ENCODE measurements at places on chromosomes 3 and 15.
A peak's percentile ranks its signal among the peaks of the same experiment; 100 is the strongest.

- no peak for DNase-seq
Observed at GRCh38 chr3:60337421-60337820, 913.8 kb downstream of the FHIT start.

DNA sequence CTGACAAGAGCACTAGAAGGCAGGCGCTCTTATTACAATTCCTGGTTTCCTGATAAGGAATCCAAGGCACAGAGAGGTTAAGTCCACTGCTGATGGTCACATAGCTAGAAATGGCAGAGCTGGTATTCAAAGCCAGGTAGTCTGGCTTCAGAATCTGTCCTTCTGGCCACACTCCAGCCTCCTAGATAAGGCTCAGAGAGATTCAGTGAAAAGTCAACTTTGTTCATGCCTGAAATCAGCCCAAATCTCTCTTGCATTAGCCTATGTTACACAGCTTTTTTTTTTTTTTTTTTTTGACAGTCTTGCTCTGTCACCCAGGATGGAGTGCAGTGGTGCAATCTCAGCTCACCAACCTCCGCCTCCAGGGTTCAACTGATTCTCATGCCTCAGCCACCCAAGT lies 21.1 kb upstream of the CMTM8 start:
- DNase-seq: no peak

GRCh38 chr3:50620420-50620819 lies 3.5 kb downstream of the MAPKAPK3 start:
- DNase-seq: no peak

DNA sequence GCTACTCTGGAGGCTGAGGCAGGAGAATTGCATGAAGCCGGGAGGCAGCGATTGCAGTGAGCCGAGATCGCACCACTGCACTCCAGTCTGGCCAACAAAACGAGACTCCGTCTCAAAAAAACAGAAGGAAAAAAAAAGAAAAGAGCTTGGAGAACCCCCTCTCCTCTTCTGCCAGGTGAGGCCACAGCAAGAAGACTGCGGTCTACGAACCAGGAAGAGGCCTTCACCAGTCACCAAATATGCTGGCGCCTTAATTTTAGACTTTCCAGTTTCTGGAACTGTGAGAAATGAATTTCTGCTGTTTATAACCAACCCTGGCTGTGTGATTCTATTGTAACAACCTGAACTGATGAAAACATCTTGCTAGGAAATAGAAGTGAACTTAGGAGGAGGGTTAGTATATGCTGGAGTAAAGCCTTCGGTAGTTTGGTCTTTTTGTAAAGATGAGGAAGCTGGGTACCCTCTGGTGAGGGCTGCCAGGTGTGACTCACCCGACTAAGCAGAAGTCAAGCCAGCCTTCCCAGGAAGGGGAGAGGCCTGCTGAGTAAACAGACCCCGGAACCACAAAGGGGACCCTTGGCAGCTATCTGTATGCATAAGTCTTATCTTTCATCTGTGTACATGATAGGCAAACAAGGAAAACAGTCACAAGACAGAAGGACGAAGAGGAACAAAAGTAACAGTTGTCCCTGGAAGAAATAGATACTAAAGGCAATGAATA lies 78.7 kb downstream of the KLF13 start:
- DNase-seq: peak; percentile 37

DNA sequence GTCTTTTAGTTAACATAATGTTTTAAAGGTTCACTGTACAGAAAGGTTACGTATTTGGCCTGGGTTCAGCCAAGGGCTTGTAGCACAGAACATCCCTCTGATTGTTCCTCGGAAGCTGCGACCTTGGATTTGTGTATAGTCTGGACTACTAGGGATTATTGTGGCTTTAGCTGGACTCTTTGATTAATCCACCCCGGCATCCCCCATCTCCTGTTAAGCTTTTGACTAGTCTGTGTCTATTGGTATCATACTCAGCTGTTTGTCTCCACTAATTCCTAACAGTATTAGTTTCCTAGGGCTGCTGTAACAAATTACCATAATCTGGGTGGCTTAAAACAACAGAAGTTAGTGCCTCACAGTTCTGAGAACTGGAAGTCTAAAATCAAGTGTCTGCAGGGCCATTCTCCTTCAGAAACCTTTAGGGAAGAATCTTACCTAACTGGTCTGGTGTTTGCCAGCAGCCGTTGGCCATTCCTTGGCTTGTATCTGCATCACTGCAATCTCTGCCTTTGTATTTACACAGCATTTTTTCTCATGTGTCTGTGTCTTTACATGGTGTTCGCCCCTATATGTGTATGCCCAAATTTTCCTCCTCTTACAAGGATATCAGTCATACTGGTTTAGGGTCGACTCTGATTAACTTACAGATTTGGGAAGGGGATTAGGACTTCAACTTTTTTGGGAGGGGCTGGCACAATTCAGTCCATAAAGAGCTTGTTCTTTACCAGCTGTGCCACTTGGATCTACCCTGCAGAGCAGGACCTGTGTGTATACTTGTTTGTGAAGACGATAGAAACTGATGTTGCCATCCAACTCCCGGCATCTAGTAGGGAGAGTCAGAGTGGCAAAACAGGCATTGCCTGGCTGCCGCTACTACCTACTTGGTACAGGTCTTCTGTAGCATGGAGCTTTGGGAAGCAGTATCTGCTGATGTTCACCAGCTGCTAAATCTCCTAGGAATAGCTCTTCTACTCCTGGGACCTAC lies 117.8 kb downstream of the UBE2E2 start:
- no peak for DNase-seq

- no peak for DNase-seq
Observed at GRCh38 chr3:50155891-50156290, 767 bp downstream of the SEMA3F start.

- DNase-seq: no peak
Observed at GRCh38 chr15:81288616-81289015, 35.3 kb downstream of the STARD5 start.

- DNase-seq: no peak
Observed at GRCh38 chr15:83813682-83814081, 159.8 kb downstream of the ADAMTSL3 start.

All from fibroblast of villous mesenchyme (primary cell).